ENCODE measurements at places on chromosomes 1 and 21.
A peak's percentile ranks its signal among the peaks of the same experiment; 100 is the strongest.

DNA sequence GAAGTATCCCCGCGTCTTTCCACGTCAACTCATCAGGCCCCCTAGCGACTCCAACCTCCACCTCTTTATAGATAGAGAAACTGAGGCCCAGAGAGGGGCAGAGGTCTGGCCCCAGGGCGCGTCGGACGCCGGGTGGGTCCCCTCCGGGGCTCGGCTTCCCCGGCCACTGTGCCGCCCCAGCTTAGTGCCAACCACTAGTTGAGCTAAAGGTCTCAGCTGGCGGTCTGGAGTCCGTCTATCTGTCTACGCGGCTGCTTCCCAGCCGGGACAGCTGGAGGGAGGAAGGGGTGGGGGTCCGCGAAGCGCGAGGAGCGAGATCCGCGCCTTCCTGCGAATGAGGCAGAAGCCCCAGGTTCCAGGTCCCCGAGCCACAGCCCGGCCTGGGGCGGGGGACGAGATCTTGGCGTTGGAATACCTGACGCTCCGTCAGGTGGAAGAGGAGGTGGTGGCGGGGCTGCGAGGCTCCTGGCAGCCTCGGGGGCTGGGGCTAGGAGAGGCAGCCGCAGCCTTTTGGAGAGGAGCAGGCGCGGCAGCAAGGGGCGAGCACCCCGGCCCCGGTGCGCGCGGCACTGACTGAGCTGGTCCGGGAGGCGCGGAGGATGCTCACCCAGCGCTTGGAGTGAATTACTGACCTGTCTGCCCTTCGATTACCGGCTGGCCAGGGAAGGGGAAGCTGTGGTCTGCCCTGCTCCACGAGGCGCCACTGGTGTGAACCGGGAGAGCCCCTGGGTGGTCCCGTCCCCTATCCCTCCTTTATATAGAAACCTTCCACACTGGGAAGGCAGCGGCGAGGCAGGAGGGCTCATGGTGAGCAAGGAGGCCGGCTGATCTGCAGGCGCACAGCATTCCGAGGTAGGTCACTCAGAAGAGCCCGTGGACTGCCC lies 937 bp downstream of the PODN start:
- DNase-seq: no peak

DNA sequence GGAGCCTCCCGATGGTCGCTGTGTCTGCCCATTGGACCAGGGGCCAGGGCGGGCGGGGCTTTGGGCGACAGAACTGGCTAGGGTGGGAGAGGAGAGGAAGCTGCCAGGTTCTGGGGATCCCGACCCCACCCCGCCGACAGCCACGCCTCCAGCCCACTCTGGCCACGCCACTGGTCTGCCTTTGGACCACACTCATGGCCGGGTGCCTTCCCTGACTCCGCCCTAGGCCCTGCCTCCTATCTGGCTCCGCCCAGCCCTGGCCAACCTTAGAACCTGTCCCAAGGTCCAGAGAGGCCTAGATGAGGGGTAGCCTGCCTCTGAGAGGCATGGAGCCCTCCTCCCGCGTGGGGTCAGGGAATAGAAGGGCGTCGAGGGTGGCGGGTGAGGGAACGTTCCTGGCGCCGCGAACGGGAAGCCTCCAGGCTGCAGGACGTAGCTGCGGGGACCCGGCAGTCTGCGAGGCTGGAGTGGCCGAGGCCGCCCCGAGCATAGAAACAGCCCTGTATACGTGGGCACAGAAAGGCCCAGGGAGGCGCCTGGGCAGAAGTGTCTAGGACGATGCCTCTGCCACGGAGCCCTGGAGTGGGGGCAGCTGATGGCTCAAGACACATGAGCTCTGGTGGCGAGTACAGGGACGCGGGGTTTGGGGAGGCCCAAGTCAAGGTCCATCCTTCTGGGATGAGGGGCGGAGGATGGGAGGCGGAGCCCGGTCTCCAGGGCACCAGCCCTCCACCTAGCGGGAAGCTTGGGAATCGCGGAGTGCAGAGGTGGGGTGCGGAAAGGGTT lies 11.5 kb upstream of the COL16A1 start:
- peak; percentile 77 for DNase-seq

DNA sequence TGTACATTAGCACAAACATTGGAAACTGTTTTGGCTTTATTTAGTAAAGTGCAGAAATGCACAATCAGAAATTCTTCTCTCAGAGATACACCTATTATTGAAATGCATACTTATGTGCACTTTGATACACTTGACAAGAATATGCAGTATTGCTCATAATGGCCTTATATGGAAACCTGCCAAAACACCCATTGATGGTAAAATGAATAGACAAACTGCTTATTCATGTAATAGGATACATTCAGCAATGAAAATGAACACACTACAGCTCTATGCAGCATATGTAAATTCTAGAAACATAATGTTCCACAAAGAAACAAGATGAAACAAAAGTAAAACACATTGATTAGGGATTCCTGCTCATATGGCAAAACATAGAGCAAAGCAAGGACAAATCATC lies 223.9 kb downstream of the S1PR1 start:
- DNase-seq: no peak

GRCh38 chr1:185559684-185560331 lies 174.4 kb upstream of the HMCN1 start:
- peak; percentile 71 for DNase-seq

GRCh38 chr1:46606255-46606965 lies 2.3 kb upstream of the MKNK1 start:
- DNase-seq: no peak

- DNase-seq: no peak
Measured at GRCh38 chr1:198560161-198560560, 19.7 kb upstream of the ATP6V1G3 start.
